ENCODE measurements at places on chromosomes 13 and 19.

GRCh38 chr13:101944521-101944920 lies 457.3 kb downstream of the FGF14 start:
- no peak for DNase-seq

DNA sequence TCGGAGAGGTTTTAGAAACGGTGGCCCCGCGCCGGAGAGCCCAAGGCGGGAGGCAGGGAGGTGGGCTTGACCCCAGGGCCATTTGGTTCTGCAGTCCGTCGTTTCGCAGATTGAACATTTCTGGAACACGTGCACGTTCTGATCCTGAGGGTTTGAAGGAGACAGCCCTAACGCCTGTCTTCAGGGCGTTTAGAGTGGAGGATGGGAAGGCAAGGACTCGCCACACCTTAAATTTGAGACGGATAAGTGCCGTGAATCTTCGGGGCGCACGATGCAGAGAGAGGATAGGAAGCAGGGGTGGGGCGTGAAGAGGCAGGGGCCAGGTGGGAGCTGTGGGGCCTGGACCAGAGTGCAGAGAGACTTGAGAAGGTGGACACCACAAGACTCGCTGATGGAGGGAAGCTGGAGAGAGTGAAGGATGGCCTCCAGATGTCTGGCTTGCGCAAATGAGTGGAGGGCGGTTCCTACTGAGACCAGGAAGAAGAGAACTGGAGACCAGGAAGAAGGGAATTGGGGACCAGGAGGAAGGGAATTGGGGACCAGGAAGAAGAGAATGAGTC lies 804 bp upstream of the MIER2 start:
- DNase-seq: no peak

DNA sequence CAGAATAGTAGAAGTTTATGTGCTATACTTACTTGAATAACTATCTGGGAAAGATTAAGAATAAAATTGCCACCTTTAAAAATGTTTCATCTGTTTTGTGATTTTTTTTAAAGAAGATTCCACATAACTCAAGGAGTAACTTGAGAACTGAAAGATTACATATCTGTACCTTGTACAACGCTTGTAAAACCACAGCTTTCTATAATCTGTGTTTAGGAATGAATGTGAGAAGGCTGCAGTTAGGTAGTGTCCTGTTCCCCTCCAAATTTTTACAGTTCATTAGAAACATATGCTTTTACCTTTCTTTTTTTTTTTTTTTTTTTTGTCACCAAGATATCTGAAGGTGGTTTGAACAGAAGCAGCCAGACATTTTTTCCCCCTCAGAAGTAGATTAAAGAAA lies 312.8 kb upstream of the GPC6 start:
- no peak for DNase-seq

GRCh38 chr19:47518139-47518538 lies 3.3 kb upstream of the NAPA start:
- DNase-seq: peak; percentile 75

DNA sequence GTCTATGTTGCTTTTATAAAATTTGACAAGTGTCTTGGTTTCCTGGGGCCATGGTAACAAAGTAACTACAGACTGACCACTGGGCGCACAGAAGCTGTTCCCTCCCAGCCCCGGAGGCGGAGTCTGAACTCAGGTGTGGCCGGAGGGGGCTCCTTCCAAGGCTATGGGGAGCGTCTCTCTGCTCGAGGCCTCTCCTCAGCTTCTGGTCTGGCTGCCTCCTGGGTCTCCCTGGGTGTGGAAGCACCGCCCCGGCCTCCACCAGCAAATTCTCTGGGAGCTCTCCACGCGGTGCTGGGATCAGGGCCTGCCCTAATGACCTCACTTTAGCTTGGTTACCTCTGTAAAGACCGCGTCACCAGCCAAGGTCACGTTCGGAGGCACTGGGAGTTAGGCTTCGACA lies 45.7 kb upstream of the F7 start:
- no peak for DNase-seq

GRCh38 chr19:55467236-55468053 lies 2.9 kb upstream of the C19orf85 start:
- peak; percentile 81 for DNase-seq

GRCh38 chr19:18939922-18940768 lies 872 bp downstream of the HOMER3 start:
- DNase-seq: peak; percentile 45

DNA sequence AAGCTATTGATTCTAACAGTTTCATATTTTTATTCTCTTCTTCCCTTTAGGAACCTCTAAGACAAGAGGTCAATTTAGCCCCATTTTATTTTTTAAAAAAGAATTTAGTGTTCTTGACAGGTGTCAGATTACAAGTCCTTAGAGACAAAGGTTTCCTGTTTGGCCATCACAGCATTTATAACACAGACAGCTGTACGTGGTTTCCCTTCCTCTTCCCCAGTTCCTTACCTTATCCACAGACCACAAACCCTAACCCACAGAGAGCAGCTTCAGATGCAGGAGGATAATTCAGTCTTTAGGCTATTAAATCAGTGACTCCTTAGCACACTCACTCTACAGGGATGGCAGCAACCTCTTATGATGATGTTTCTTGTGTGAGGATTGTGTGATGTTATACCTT lies 1210.1 kb downstream of the DIAPH3 start:
- no peak for DNase-seq

- peak; percentile 76 for DNase-seq
Observed at GRCh38 chr19:48997972-48998371, 4.3 kb downstream of the RUVBL2 start.

DNA sequence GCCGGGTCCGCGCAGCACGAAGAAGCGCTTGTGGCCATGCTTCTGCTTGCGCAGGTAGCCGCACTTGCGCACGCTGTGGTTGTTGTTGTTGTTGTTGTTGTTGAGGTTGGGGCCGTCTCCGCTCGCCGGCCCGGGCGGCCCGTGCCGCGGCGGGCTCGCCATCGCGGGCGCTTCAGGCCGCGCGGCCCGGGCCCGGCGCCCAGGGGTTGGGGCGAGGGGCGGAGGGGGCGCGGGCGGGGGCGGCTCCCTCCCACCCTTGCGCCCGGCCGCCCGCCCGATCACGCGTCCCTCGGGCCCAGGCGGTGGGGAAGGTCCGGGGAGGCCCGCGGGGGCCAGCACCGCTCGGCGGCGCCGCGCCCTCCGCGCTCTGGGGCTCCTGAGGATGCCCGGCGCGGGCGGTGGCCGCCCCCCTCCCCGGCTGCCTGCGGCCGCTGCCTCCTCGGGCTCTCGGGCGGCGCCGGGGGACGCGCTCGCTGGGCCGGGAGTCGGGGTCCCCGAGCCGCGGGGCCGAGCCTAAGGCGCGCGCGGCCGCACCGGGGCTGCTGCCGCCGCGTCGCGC lies 412 bp downstream of the IRS2 start:
- DNase-seq: no peak

DNA sequence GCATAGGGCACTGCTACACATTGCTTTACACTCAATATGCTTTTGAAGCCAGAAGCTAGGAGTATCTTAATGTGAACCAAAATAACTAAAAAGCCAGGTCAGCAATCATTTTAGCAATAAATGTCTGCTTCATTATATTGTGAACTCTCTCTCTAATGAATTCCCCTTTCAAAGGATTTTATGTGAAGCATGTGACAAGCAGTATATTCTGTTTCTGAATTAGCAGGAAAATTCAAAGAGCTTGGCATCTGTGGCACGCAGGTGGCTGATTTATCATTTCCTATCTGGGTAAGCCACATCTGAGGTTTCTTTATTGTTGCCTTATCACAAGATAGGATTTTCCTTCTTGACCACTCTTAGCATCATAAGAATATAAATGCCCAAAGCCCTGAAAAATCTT lies 56.8 kb upstream of the KLF12 start:
- no peak for DNase-seq

- no peak for DNase-seq
Observed at GRCh38 chr13:21347753-21348318, 111.3 kb downstream of the ZDHHC20 start.

GRCh38 chr13:48901781-48902180 lies 73.9 kb upstream of the FNDC3A start:
- DNase-seq: no peak

- peak; percentile 80 for DNase-seq
Observed at GRCh38 chr19:1942078-1942933, 1.3 kb downstream of the CSNK1G2 start.

- no peak for DNase-seq
Observed at GRCh38 chr19:2653710-2654707, 48.5 kb downstream of the GNG7 start.

DNA sequence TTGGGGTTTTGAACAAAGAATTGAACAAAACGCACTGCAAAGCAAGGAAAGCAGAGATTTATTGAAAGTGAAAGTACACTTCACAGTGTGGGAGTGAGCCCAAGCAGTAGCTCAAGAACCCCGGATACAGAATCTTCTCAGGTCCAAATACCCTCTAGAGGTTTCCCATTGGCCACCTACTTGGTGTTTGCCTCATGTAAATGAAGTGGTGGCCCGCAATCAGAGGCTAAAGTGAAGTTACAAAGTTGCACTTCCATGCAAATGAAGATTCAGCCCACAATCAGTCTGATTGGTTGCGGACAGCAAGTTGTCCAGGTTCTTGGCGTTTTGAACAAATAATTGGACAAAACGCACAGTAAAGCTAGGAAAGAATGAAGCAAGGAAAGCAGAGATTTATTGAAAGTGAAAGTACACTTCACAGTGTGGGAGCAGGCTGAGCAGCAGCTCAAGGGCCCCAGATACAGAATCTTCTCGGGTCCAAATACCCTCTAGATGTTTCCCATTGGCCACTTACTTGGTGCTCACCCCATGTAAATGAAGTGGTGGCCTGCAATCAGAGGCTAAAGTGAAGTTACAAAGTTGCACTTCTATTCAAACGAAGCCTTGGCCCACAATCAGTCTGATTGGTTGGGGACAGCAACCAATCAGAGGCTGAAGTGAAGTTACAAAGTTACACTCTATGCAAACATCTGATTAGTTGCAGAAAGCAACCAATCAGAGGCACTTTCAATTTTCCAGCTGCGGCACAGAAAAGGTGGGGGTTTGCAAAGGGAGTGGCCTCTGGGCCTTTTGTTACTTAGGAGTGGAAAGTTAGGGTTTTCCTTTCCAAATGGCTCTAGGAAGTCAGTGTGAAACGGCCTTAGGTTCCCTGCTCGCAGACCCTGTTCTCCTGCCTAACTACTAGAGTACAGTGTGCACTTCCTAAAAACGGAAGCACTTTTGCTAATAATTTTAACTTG lies 4.8 kb upstream of the TM9SF2 start:
- peak; percentile 69 for DNase-seq

DNA sequence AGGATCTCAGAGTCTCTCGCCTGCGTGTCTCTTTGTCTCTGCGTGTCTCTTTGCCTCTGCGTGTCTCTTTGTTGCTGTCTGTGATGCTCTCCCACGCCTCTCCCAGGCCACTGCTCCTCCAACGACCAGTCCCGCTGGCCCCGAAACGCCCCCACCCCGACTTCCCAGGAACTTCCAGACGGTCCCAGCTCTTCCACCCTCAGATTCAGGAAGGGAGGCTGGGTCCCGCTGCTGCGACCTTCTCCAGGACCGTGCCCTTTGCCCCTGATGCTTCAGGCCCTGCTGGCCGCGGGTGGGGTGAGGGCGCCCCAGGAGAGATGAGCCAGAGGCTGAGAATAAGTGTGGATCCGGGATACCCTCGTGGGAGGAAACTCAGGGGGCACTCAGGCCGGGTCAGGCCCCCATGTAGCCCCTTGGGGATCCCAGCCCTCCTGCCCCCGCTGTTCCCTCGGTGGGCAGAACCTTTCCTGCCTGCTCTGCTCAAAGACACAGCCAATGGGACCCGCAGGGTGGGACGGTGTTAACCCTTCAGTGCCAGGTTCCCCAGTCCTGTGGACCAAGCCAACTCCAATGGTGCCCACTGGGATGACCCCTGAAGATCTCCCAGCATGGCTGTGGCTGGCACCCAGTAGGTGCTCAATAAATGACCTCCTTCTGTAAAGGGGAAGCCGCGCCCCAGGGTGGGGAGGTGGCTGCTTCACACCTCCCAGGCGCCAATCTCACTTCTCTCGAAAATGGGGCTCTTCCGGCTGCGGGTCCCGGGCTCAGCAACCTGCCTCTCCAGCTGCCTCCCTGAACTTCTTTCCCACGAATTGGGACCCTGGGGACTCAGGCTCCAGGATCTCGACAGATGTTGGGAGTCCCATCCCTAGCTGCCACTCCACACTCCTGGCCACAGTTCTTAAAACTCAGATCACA lies 1.5 kb upstream of the S1PR5 start:
- DNase-seq: no peak

GRCh38 chr13:65613004-65613403 lies 1617.1 kb downstream of the PCDH9 start:
- no peak for DNase-seq

DNA sequence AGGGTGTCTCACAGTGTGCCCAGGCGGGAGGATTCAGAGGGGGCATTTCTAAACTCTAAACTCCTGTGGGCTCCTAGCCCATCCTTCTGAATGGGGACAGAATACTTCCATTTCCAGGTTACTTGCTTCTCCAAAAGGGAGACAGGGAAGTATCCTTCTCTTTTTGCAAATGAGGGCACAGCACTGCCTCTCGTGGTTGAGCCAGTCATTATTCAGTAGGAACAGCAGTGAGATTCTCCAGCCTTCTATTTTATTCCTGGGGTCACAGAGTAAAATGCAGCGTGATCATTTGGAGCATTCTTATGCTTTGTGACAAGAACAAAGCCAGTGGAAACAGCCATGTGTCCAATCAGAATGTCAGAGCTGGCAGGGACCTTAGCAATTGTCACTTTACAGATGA lies 15.7 kb upstream of the TSHZ3 start:
- no peak for DNase-seq

- DNase-seq: no peak
Observed at GRCh38 chr13:66577358-66577757, 652.8 kb downstream of the PCDH9 start.

GRCh38 chr13:114005206-114005724 lies 31.4 kb upstream of the C13orf46 start:
- DNase-seq: no peak

DNA sequence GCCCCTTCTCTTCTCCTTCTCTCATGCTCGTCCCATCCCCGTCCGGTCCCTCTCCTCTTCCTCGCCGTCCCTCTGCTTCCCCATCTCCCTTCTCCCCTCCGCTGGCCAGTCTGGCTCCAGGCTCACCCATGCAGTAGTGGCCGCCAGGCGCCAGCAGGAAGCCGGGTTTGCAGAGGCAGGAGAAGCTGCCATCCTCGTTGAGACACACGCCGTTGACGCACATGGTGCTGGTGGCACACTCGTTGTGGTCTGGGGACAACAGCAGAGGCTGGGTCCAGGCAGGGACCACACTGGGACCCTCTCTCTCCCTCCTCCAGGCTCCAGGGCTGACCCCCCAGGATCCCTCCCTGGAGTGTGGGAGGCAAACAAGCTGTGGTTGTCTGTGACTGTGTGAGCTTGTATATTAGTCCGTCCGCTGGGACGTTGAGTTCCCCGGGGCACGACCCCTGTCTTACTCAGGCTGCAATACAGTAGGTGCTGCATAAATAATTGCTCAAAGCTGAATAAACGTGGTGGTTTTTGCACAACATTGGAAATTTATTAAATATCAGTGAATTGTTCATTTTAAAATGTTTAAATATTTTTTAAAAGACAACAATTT lies 16.4 kb downstream of the FBN3 start:
- DNase-seq: no peak

GRCh38 chr19:1387684-1388636 lies 4.3 kb downstream of the NDUFS7 start:
- no peak for DNase-seq

Measured in activated T-cell treated with anti-CD3 and anti-CD28 coated beads, Interleukin-2, amount 50 U/mL, for 48 hours (primary cell).